Fibroblast of mammary gland (primary cell): ENCODE measurements at places on chromosomes 12 and 14.

GRCh38 chr14:49993565-49993964 is 100.7 kb downstream of the ARF6 start:
- DNase-seq: no peak

DNA sequence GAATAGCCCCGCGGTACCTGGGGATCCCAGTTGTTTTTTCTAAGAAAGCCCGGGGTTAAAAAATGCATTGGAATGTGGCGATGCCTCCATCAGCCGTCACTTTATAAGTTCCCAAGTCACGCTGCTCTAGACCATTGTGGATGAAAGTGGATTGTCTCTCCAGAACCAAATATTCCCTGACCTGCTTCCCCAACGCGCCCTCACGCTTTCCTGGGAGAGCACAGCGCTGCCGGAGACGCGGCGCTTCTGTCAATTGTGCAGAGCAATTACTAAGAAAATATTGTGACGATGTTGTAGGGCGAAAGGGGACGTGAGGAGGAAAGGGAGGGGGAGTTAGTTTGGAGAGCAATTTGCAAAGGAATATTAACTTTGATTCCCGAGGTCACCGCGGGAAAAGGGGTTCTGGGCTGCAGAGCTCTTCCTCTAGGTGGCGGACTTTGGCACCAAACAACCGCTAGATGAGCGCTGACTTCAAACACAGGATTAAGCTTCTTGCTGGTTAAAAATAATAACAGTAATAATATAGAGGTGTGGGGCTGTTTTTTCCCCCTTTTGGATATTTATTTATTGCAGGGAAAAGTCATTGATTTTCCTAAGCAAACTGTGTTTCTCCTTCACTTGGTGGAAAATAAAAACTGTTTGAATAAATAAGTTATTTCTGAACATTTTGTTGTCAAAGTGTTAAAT is 9.6 kb upstream of the FOXG1 start:
- peak; percentile 68 for DNase-seq

DNA sequence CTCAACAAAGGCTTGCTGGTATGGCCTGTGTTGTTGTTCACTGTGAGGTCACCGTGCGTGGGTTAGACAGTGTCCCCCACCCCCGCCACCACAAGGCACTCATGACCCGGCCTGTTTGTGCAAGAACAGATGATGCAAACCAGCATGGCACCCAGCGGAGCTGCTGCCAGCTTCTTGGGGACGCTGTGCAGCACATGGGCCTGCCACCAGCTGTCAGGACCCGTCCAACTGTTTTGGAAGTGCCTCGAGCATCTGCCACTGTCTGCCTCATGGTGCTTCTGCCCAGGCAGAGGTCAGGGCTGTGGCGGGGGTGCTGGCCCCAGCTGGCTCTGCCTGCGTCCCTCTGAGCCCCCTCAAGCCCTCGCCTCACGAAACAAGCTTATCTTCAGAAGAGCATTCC is 1.5 kb downstream of the ASB2 start:
- no peak for DNase-seq

GRCh38 chr14:84520711-84521338 is 1009.1 kb upstream of the FLRT2 start:
- no peak for DNase-seq

DNA sequence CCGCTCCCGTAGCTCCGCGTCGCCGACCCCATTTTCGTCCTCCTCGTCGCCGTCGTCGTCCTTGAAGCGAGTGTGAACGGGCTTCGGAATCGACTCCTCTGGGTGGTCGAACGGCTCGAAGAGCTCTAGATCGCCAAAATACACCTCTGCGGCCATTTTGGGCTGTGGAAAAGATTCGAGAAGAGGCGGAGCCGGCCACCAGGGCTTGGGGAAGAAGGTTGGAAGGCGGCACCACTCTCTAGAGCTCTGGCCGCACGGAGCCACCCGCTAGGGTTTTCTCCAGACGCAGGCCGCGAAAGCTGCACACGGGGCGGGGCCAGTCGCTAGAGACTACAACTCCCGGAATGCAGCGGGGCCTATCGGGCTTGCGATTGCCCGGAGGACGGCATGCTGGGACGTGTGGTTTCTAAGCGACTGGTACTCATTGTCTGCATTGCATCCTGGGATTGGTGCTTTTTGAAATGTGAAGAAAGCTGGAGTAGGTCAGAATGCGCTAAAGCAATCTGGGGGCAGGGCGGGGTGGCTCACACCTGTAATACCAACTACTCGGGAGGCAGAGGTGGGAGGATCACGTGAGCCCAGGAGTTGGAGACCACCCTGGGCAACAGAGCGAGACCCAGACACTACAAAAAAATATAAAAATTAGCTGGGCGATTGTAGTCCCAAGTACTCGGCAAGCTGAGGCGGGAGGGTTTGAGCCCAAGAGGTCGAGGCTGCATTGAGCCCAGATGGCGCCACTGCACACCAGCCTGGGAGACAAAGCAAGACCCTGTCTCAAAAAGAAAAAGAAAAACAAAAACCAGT is at the start of gene ZCCHC8:
ZCCHC8 (minus strand) TSS at position 248 of the 804 bp plus-strand sequence; CDS start at position 156, 92 bp downstream.
- peak; percentile 98 for DNase-seq

DNA sequence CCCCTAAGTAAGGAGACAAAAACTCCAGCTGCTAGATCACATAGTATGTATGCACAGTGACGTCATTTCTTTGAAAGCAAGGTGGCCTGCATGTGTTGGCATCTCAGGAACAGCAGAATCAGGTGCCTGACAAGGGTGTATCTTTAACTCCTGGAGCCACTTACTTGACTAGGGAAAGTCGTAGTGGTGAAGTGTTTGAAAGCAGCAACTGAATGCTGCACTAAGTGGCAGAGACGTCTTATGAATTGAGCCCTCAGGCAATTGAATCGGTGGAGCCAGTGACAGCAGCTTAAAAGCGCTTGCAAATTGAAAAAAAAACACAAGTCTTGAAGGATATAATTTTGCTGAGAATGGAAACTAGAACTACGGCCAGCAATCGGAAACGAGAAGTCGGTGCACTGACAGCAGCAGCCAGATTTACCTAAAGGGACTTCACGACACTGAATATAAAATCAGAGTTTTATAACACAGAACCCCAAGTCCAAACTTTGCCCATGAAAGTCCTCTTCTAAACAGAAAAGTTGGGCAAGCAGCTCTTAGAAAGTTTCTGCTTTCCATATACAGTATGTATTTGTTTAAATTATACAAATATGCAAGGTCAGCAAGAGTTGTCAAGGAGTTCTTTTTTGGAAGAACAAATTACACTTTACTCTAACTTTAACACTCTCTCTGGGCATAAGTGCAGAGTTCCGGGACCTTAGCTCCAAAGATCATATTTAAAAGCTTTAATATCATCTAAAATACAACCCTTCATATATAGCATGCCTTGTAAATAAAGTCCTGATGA is 1.1 kb downstream of the IGF1 start:
- no peak for DNase-seq

- DNase-seq: peak; percentile 68
These were observed 6.2 kb downstream of the DUSP6 start for GRCh38 chr12:89345830-89346740.
